Activated naive CD4-positive, alpha-beta T cell treated with anti-CD3 and anti-CD28 coated beads, Interleukin-2, amount 50 U/mL, for 72 hours (primary cell): ENCODE measurements at places on chromosomes 11 and 22. TPM values are rescaled to one million over a fixed set of nuclear protein-coding genes. Genes with fewer than 3 reads are reported as not detected.

Gene SYVN1
- total RNA-seq, result 30.2 TPM

Gene C22orf31
- total RNA-seq, result not detected

GRCh38 chr11:74639533-74639932, 47.2 kb downstream of the POLD3 start:
- no peak for DNase-seq

DNA sequence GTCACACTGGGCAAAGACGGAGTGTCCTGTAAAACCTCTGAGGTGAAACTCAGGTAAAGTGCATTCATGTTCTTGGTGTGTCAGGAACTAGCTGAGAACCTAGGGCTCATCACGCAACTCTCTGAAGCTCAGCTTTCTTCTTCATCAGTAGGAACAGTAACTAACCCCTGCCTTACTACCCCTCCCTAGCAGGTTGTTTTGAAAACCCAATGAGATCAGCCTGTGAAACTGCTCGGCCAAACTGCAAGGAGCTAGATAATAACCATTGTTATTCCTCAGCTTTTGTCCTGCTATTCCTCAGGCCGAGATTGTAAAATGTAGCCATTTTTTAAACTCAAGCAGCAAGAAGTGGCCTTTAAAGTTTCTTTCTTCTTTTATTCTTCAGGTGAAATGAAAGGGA, 9.8 kb upstream of the FJX1 start:
- no peak for DNase-seq

DNA sequence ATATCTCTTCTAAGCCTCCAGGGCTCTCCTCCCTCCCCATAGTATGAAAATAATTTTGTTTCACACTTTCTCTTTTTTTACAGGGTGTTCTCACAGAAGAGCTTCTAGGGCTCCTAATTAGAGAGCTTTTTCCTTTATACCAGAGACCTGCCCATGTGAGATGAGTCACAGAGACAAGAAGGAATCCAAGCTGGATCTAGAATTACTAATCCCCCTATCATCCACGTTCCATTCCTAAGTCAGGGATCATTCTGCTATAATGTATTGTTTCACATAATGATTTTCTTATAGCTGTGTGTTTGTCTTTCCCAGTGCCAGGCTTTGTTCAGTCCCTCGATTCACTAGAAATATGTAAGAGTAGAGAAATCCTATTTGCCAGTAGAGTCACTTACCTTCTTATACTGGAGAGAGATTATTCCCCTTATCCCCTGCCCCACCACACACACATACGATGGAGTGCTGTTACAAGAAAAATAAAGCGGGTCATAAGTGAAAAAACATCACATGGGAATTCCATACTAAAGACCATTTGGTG, 778.3 kb upstream of the LRRC4C start:
- DNase-seq, result no peak

DNA sequence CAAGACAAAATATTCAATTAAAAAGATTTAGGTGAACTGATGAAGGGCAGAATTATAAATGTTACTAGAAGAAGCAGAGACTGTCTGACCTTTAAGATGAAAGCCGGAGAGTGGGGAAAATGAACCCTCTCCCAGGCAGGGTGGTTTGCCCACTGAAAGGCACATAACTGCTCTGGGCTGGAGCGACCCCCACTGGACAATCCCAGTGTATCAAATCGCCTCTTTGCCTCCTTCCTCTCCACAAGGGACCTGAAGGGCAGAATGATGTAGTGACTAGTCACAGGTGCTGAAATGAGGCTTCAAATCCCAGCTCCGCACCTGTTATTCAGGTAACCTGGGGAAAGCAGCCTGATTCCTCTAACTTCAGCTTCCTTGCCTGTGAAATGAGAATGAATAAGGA, 69.0 kb downstream of the EFCAB6 start:
- DNase-seq, result no peak
